ENCODE measurements at places on chromosomes 3 and 15.

- no peak for DNase-seq
Measured at GRCh38 chr3:136772709-136773108, 20.5 kb upstream of the STAG1 start.

- no peak for DNase-seq
Measured at GRCh38 chr15:43751885-43752284, 5.6 kb downstream of the PDIA3 start.

GRCh38 chr15:50071551-50072258, 47.3 kb downstream of the ATP8B4 start:
- DNase-seq = no peak

- peak; percentile 18 for DNase-seq
Measured at GRCh38 chr3:40179016-40179415, 130.5 kb upstream of the EIF1B start.

DNA sequence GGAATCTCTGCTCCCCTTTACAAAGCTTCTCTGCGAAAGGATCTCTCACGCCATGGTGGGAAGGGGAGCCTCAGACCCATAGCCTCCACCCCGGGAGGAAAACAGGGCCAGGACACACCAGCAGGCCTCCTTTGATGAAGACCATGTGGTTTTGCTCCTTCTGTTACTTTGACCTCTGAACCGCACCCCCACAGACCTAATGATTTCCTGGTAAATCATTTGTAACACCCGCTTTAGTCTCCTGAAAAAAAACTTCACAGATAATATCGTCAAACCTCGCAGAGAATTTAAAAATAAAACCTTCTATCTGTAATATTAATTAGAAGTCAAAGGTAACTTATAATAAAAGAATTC, 18.3 kb downstream of the CPN2 start:
- DNase-seq = no peak

- DNase-seq = no peak
Measured at GRCh38 chr3:175748087-175748730, 889.1 kb downstream of the NAALADL2 start.

DNA sequence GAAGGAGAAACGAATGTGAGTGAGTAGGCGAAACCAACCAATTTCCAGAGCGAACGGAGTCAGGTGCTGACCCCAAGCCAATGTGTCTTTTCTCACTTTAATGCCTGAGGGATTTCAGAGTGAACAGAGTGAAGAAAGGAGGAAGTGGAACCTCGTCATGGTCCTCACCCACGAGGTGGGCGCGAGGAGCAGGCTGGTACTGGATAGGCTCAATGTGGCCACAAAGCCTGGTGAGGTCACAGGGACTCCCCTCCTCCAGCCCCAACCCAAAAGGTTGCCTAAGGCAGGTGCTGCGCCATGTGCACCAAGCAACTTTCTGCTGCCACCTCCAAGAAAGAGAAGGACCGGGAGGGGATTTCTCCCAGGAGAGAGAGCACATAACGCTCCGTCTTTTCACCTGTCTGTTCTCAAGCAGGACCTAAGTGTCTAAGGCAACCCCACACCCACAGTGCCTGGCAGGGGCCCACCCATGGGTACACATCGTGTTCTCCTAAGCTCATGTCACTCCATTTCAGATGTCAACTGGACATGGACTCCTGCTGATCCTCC, 3.8 kb downstream of the NRROS start:
- no peak for DNase-seq

Data from T follicular helper cell (primary cell).